ENCODE measurements at places on chromosomes 1 and 21.

- DNase-seq = no peak
These were observed 141.4 kb downstream of the CNIH3 start for GRCh38 chr1:224757508-224757907.

DNA sequence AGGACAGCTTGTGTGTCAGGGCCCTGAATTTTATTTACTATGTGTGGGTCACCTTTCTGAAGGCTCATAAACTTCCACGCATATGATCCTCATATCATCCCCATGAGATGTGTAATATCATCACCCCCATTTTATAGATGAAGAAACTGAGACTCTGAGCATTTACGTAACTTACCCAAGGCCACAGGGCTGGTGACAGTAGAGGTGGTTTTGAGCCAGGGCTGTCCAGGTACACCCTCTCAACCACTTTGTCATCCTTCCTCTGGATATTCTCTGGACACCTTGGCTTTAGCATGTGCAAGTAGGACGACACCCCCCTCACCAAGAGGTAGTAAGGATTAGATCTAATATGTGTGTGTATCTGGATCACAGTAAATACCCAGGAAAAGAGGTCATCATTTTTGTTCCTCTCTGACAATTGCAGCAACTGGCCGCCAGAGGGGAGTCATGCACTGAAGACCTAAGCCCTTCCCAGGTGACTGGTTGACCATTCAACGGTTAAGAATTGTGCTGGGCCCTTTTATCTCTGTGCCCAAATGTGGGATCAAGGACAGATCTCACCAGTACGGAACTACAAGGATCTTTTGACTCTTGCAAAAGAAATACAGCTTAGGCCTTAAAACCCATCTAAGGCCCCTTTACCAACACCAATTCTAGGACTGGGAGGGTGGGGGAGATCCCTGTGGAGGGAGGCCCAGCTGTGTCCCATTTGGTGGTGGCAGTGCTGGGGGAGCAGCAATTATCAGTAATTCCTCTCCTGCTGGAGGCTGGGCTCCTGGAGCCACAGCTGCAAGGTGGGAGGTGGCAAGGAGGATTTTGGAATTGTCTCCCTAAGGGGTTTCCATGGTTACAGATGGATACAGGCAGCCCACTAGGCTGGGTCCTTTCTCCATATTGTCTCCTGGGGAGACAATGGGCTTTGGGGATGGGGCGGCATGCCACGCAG is 13.7 kb upstream of the E2F2 start:
- peak; percentile 74 for DNase-seq

DNA sequence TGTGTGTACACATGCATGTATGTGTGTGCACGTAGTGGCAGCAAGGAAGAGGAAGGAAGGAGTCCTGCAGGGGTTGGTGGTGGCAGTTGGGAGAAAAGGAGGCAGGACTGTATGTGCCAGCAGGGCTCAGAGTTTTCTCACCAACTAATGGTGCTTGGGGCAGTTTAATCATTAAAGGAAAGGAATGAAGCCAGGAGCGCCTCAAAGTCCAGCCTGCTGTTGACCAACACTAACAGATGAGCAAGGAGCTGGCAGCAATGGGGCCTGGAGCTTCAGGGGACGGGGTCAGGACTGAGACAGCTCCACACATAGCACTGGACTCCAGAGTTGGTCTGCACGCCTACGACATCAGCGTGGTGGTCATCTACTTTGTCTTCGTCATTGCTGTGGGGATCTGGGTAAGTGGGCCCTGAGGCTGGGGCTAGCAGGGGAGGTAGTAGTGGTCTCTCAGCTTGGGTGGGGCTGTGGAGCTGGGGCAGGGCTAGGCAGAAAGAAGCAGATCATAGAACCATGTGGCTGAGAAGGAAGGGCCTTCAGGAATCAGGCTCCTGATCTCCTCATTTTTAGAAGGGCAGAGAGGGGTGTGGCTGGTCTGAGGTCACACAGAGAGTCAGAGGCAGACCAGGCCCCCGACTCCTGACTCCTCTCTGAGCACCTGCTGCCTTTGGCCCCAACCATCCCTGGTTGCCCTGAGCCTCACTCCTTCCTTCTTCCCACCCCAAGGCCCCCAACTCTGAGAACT is at the start of gene SLC5A9:
Gene SLC5A9, plus strand, starts transcription at position 216 of the 742 bp plus-strand sequence. Its CDS starts 21 bp downstream, at position 237.
- DNase-seq = no peak

DNA sequence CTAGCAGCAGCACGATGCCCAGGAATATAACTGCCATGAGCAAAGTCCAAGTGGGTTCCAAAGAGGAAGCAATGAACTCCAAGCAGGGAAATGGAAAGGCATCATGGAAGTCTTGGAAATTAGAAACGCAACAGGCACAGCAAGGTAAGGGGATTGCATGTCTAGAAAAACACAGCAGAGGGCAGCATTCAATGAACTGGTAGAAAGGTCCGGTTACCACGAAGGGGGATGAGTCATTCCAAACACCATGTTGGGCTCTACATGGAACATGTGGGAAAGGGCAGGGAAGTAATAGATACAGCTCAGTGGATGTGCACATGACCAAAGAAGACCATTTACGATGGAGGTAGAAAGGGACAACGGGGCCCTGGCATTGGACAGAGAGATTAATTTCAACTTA is 36.4 kb downstream of the RXRG start:
- DNase-seq = peak; percentile 75

DNA sequence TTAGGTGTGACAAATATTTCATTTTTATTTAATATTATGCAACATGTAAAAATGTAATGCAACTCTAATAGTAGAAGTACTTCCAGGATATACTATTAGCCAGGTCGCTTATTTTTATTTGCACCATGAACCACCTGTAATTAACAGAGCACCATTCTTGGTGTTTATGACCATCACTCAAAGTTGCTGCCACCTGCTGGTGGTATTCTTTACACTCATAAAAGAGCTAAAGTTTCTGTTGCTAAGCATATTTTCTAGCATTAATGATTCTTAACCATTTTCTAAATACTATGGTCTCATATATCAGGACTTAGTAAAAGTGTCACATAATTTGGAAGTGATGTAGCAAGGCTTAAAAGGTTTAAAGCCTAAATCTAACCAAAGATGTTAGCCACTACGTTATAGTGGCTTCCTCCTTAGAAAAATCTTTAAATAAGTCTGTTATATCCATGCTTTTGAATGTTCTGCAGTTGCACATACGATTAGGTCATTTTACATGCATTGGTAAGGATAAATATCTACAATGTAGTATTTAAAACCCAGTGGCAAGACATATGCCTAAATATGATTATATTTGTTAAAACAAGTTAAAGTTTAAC is 244.5 kb downstream of the NEGR1 start:
- DNase-seq = peak; percentile 21

- no peak for DNase-seq
These were observed 7.0 kb downstream of the CSDE1 start for GRCh38 chr1:114750780-114751179.

- DNase-seq = no peak
These were observed 15.7 kb downstream of the SSR2 start for GRCh38 chr1:156004843-156005584.

DNA sequence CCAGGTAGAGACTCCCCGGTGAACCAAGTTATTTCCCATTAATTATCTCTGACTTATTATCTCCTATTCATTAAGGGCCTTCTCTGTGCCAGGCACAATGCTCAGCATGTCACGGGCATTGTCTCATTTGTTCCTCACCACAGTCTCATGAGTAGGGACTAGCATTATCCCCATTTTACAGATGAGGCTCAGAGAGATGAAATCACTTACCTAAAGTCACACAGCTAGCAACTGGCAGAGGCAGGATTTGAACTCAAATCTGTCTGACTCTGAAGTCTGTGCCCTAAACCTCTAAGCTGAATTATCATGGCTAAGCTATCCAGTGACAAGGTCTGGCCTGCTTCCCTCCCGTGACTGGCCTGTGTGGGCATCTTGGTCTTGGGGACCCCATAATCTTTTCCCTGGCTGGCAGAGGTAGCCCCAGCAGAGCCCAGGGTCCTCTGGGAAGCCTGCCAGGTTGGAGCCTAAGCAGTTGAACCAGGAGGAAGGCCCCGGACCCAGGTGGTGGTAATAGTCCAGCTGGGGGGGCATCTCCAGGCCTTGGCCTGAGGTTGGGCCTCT is 4.5 kb downstream of the MAP7D1 start:
- no peak for DNase-seq

GRCh38 chr1:152036267-152037216 is at the start of gene S100A11:
S100A11 (minus strand) TSS chr1:152037004; CDS start chr1:152036915, 89 bp downstream.
- peak; percentile 82 for DNase-seq

DNA sequence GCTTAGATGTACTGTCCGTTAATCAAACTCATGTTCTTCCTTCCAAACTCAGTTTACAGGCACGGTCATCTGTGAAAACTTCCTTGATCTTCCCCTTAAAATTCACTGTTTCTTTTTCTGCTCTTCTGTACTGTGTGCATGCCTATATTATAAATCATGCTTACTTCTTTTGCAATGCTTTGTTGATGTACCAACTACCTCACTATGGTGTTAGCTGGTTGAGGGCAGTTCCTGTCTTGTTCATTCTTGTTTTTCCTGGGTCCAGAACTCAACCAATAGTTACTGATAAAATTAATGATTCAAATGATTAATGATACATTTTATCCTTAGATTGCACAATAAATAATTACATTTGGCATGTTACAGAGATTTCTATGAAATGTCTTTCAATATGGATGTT is 163.8 kb downstream of the CHRM3 start:
- DNase-seq = no peak

DNA sequence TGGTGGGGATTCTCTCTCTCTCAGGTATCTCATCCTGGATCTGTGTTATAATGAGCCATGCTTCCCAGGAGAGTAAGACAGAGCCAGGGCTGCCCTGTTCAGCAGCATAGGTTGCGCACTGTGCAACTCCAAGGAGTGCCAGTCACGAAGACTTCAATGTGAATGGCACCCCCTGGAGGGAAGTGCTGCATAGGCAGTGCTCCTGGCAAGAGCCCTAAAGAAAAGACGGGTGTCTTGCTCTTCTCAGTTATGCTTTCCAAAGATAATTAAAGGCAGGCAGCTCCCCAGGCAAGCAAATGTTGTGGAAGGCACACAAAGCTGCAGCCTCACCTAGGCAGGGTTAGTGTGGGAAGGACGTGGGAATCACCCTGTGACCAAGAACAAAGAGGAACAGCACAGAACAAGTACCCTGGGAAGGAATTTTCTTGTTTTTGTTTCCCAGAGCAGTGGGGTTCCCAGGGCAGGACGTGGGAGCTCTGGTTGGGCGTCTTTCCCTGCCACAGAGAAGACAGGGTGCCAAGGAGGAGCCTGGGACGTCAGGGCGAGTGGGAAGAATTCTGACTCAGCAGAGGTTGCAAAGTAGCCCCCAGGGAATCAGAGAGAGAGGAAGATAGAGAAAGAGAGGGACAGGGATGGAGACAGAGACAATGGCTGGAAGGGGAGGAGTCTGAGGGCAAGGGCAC is 120.9 kb downstream of the KCNN3 start:
- DNase-seq = peak; percentile 42

DNA sequence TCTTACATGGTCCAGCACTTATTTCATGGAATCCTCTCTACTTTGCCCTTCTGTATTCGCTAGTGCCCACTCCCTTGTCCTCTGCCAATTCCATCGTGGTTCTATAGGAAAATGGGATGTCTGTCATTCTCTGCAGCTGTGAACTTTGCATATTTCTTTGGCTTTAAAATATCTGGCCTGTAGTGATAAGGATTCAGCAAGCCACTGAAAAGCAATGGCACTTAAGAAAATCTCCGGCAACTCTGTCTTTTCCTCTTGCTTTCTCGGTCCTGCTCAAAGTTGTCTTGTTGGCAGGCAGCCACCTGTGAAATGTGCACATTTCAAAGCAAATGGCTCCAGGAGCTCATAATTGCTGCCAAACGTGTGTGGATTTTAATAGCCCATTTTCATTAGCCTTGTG is 91.8 kb downstream of the CHD1L start:
- no peak for DNase-seq

DNA sequence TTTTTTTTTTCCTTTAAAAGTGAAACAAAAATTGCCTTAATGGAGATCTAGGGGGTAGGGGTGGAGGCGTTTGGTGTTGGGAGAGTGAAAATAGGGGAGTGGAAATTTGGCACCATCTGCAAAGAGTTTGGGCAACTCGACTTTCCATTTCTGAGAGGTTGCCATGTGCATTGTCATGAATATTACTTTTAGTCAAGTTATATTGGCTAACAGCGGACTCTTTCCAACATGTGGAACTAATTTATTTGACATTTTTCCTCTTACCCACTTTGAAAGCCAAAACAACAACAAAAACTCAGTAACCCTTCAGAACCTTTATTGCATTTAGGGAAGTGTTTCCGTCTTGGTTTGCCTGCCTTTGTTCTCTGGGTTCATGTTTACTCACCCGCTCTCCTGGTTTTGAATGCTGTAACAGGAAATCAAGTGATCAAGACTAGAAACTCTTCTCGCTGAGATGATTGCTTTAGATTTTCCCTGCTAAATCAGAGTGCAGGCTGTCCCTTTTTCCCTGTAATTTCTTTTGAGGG is 70.4 kb downstream of the CACHD1 start:
- DNase-seq = no peak
